ENCODE measurements at places on chromosomes 16 and 17. TPM values are rescaled to one million over a fixed set of nuclear protein-coding genes. Genes with fewer than 3 reads are reported as not detected.
A peak's percentile ranks its signal among the peaks of the same experiment; 100 is the strongest.

- no peaks in the 10 kb centered on the region for H3K27me3 ChIP-seq
- no peak overlapping the region for H3K27ac ChIP-seq
- peaks cover 27% of the 10 kb centered on the region for H3K4me1 ChIP-seq
- DNase-seq = no peak
Observed at GRCh38 chr16:53087101-53087500, 32.3 kb downstream of the CHD9 start.

GRCh38 chr17:70558821-70559220 lies 389.5 kb downstream of the KCNJ2 start:
- no peaks in the 10 kb centered on the region for H3K4me1 ChIP-seq
- H3K4me3 ChIP-seq = no peak overlapping the region
- H3K27ac ChIP-seq = no peak overlapping the region
- no peaks in the 10 kb centered on the region for H3K27me3 ChIP-seq
- H3K36me3 ChIP-seq = no peaks in the 10 kb centered on the region

- H3K27me3 ChIP-seq = no peaks in the 10 kb centered on the region
- H3K36me3 ChIP-seq = peaks cover 29% of the 10 kb centered on the region
- H3K4me1 ChIP-seq = peaks cover 38% of the 10 kb centered on the region
- no peak overlapping the region for H3K27ac ChIP-seq
Observed at GRCh38 chr16:89112377-89113151, 18.9 kb downstream of the ACSF3 start.

DNA sequence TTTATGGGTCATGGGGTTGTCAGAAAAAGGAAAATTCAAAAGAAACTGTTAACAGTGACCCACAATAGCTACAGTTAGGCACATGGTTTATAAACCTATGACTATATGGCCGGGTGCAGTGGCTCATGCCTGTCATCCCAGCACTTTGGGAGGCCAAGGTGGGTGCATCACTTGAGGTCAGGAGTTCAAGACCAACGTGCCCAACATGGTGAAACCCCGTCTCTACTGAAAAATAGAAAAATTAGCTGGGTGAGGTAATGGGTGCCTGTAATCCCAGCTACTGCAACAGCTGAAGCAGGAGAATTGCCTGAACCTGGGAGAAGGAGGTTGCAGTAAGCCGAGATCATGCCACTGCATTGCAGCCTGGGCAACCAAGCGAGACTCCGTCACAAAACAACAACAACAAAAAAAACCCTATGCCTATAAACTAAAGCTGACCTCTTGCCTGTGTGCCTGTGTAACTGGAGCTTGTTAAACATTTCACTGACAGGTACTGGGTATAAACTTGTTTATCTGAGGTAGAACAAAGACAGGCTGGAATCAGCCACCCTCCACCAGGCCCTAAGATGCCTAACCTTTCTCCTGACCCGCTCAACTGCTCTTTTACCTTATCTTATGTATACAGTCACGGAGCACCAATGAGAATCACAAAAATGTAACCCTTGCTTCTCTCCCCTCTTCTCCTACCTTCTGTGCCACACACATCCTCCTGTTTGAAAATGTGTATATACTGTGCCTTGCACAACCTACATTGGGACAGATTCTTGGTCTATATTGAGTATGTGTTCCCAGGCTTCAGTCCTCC lies 62.9 kb upstream of the ATF7IP2 start:
- no peaks in the 10 kb centered on the region for H3K36me3 ChIP-seq
- no peak overlapping the region for H3K4me3 ChIP-seq
- no peak overlapping the region for H3K27ac ChIP-seq

GRCh38 chr16:10526962-10527361 lies 53.4 kb downstream of the EMP2 start:
- H3K27ac ChIP-seq = no peak overlapping the region
- H3K4me3 ChIP-seq = no peak overlapping the region
- H3K27me3 ChIP-seq = no peaks in the 10 kb centered on the region

DNA sequence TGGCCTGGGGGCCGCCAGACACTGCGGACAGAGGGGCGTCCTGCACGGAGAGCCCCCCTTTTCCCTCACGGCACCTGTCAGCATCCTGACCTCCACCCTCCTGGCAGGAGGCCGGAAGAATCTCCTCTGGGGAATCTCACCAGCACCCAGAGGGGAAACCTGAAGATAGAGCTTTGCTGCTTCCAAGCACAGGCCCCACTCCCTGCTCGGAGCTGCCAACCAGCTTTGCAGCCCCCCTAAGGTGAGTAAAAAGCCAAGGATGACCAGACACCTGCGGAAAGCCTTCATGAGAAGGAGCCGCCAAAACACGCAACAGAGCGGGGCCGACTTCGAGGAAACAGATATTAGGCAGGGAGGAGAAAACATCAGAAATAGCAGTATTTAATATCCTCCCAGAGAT lies 3.4 kb upstream of the RBFOX3 start:
- H3K36me3 ChIP-seq = no peaks in the 10 kb centered on the region
- no peaks in the 10 kb centered on the region for H3K4me1 ChIP-seq
- no peak for DNase-seq
- H3K27me3 ChIP-seq = peaks cover 24% of the 10 kb centered on the region
- no peak overlapping the region for H3K27ac ChIP-seq

GRCh38 chr17:75428543-75429469 lies 23.3 kb upstream of the GRB2 start:
- no peak for DNase-seq
- H3K4me3 ChIP-seq = no peak overlapping the region

DNA sequence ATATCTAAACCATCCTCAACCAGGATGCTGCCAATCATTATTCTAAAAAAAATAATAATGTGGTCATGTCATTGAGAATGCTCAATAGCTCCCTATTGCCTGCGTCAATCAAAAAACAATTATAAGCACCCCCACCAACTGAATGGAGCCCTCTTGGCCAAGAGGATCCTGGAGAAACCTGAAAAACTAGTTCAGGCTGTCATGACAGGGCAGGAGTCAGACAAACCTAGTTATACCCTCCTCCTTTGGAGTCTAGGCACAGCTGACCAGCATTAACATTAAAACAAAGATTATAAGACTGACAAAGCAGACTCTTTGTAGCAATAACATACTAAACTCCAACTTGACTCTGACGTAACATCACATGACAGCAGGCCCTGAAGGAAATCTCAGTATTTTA lies 119.2 kb upstream of the CCL2 start:
- H3K4me1 ChIP-seq = no peaks in the 10 kb centered on the region
- DNase-seq = no peak
- H3K36me3 ChIP-seq = no peaks in the 10 kb centered on the region
- H3K27me3 ChIP-seq = peaks cover 39% of the 10 kb centered on the region

DNA sequence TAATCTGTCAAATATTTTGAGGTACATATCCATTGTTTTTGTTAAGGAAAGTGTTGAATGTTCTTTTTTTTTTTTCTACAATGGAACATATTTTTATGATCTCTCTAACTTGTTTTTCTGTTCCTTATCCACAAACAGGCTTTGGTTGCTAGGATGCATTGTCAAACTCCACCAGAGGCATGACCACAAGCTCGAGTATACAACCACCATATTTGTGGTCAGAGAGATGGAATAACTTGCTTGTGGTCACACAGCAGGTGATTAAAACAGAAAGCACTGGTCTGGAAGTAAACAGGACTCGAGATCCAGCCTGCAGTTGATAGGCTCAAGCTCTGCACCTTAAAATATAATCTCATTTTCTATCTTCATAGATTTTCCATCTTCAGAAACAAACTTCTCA lies 105.8 kb upstream of the ADAMTS18 start:
- H3K27me3 ChIP-seq = no peaks in the 10 kb centered on the region
- H3K36me3 ChIP-seq = no peaks in the 10 kb centered on the region
- H3K4me3 ChIP-seq = no peak overlapping the region
- DNase-seq = no peak

- peaks cover 30% of the 10 kb centered on the region for H3K36me3 ChIP-seq
- H3K4me1 ChIP-seq = peaks cover 65% of the 10 kb centered on the region
- DNase-seq = peak; percentile 83
- H3K4me3 ChIP-seq = peak within 1 kb of the TSS; percentile 97
- H3K27me3 ChIP-seq = no peaks in the 10 kb centered on the region
- peak within 1 kb of the TSS; percentile 90 for H3K27ac ChIP-seq
Observed at GRCh38 chr17:45316434-45317110, at the start of gene MAP3K14. TSS of gene MAP3K14 (minus strand) at chr17:45317020. CDS start at chr17:45290745, 26,275 bp downstream.

- peaks cover 13% of the 10 kb centered on the region for H3K27me3 ChIP-seq
- H3K27ac ChIP-seq = no peak overlapping the region
- no peaks in the 10 kb centered on the region for H3K4me1 ChIP-seq
- no peak overlapping the region for H3K4me3 ChIP-seq
- no peaks in the 10 kb centered on the region for H3K36me3 ChIP-seq
Observed at GRCh38 chr17:34556384-34556783, 23.0 kb upstream of the TMEM132E start.

DNA sequence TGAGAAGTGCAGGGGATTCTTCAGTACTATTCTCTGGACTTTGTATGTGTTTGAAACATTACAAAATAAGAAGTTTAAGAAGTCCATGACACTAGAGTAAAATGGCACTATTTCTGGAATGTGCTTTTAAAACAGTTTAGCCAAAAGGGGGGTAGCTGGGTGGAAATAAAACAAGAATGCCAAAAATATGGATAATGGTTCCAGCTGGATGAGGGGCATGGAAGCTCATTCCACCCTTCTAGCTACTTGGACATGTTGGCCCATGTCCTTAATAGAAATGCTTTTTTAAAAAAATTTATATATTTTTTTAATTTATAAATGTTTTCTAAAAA lies 13.1 kb downstream of the ZC3H7A start:
- no peak for DNase-seq
- peak overlapping the region; percentile 90 for H3K27ac ChIP-seq
- peak overlapping the region; percentile 69 for H3K4me3 ChIP-seq
- peaks cover 29% of the 10 kb centered on the region for H3K36me3 ChIP-seq
- H3K27me3 ChIP-seq = no peaks in the 10 kb centered on the region

- peaks cover 10% of the 10 kb centered on the region for H3K4me1 ChIP-seq
- DNase-seq = no peak
- H3K4me3 ChIP-seq = no peak overlapping the region
- no peak overlapping the region for H3K27ac ChIP-seq
Observed at GRCh38 chr17:74433421-74434121, 1.7 kb downstream of the GPRC5C start.

DNA sequence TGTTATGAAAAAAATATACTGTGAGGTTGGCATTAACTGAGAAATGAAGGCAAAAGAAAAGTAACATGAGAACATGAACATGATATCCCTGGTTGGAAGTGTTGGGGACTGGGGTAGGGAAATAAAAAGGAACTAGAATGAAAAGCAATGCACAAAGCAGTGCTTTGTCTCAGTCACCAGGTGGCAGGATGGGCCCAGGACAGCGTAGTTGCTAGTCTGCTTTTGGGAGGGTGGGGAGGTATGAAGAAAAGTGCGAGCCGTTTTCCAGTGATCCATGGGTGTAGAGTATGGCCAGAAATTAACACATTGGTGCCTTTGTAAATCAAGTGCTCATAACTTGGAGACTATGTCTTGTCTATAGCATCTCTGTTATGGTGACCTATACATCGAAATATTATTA lies 662.5 kb upstream of the SALL1 start:
- no peak for DNase-seq
- H3K4me1 ChIP-seq = no peaks in the 10 kb centered on the region
- peaks cover 2% of the 10 kb centered on the region for H3K36me3 ChIP-seq
- no peak overlapping the region for H3K4me3 ChIP-seq
- H3K27ac ChIP-seq = no peak overlapping the region
- no peaks in the 10 kb centered on the region for H3K27me3 ChIP-seq

GRCh38 chr16:46427340-46428107 lies 193.7 kb downstream of the SHCBP1 start:
- no peak overlapping the region for H3K27ac ChIP-seq
- H3K27me3 ChIP-seq = peaks cover 6% of the 10 kb centered on the region
- peaks cover 2% of the 10 kb centered on the region for H3K36me3 ChIP-seq

GRCh38 chr16:55873122-55873521 lies 2.1 kb downstream of the CES5A start:
- no peak overlapping the region for H3K4me3 ChIP-seq
- no peak for DNase-seq
- H3K4me1 ChIP-seq = no peaks in the 10 kb centered on the region
- H3K27ac ChIP-seq = no peak overlapping the region
- H3K36me3 ChIP-seq = no peaks in the 10 kb centered on the region
- no peaks in the 10 kb centered on the region for H3K27me3 ChIP-seq

The ENPP7 gene
- total RNA-seq = 0.23 TPM

The FSCN2 gene
- 0.56 TPM for total RNA-seq

The SLC6A4 gene
- 0.12 TPM for total RNA-seq

The GRIN2A gene
- total RNA-seq = not detected

The TMEM204 gene
- total RNA-seq = 37.1 TPM

The KRT40 gene
- total RNA-seq = not detected

The THRA gene
- 8.3 TPM for total RNA-seq

The CAPNS2 gene
- total RNA-seq = not detected

The AMZ2 gene
- 106 TPM for total RNA-seq
